ENCODE measurements at places on chromosomes 1 and 21.

GRCh38 chr1:209062863-209063262 lies 520.7 kb upstream of the CAMK1G start:
- DNase-seq = no peak

GRCh38 chr1:43292216-43292615 lies 6.8 kb upstream of the C1orf210 start:
- DNase-seq = no peak

DNA sequence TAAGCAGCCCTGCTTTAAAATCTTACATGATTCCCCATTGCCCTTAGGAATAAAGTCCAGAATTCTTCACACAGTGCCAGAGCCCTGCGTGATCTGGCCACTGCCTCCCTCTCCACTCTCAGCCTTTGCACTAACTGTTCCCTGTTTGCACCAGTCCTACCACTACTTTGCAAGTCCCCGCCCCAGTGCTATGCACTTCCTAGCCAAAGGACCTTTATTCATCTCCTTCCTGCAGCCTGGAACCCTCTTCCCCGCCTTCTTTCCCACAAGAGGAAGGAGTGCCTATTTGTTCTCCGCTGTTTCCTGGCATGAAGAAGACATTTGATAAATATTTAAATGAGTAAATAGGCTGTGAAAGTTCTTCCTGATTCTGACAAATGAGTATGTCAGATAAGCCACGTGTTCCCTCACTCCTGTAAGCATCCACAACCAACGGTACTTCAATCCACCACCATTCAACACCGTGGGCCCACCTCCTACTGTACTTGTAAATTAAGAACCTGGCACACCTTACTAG lies 23.9 kb downstream of the CAPN8 start:
- no peak for DNase-seq

DNA sequence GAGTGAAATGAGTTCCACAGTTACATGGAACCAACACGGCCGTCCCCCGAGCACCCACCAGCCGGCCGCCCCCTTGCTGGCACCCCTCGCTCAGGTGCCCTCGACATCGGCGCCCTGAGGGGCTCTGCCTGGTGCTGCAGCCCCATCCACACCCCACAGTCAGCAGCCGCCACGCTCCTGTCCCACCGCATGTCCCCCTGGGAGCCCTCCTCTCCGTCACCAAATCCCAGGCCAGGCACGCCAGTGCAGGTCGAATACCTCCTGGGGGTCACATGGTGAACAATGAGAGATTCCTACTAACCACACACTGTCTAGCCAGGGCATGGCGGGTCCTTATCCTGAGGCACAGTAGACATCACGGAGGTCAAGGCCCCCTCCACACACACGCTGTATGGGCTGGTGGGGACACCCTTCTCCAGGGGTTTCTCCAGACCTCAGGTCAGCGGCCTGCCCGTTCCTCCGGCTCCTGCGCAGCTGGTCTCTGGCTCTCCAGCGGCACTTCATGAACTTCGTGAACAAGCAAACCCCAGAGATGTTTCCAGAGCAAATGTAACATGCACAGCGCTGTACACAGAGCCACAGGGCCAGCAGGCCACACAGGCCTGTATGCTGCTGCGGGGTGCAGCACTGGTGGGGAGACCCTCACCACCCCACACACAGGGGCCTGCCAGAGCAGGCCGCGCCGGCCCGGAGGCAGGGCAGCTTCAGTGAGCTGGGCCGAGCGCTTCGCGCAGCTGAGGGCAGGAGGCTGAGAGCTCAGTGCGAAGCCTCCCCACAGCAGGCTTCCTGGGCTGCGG lies 21.8 kb downstream of the POFUT2 start:
- no peak for DNase-seq

- DNase-seq = no peak
Measured at GRCh38 chr1:187275985-187276575, 447.3 kb downstream of the PLA2G4A start.

DNA sequence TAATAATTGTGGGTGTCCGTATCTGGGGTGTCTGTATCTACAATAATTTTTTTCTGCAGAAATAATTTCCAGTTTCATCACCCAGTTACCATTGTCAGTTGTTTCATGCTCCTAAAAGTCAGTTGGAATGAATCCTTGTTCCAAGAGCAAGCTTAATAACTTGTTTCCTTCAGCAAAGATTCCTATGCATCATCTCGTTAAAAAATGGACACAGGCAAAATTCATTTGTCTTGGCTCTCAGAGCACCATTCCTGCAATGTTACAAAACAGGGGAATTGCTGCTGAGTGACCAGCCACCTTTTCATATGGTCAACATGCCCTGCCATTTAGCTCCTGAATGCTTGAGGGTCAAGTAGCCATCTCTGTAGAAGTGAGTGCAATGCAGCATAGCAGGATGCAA lies 393.4 kb downstream of the KCNT2 start:
- DNase-seq = no peak

- peak; percentile 68 for DNase-seq
Measured at GRCh38 chr21:25956993-25957714, 213.4 kb downstream of the APP start.

- DNase-seq = no peak
Measured at GRCh38 chr1:14334336-14335176, 263.9 kb upstream of the KAZN start.

- no peak for DNase-seq
Measured at GRCh38 chr1:41245659-41246058, 3.6 kb upstream of the SCMH1 start.

- DNase-seq = no peak
Measured at GRCh38 chr1:53781654-53782053, 42.7 kb upstream of the GLIS1 start.

- DNase-seq = no peak
Measured at GRCh38 chr1:4980211-4980610, 325.8 kb downstream of the AJAP1 start.

DNA sequence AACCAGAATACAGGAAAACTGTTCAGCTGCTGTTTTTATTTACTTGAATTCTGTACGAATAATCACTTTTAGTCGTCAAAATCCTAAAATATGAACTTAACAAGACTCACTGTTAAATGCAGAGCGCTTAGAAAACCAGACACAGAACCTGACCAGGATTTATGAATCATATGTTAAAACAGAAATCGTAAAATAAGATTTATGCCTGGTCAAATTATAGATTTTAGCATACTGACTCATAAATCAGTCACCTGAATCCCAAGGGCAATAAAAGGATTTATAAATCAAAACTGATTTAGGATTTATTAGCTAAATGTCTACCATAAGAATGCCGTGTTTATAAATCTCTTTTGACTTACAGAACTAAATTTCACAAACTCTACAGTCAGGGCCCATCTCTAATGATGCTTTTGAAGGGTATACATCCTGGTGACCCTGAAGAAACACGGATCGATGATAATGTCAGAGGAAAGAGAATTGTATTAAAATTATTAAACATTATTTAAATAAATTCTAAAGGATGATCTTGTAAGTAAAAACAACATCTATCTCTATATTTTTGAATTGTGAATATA lies 28.8 kb downstream of the CYYR1 start:
- DNase-seq = no peak

- DNase-seq = no peak
Measured at GRCh38 chr1:70915258-70916033, 132.2 kb downstream of the PTGER3 start.

DNA sequence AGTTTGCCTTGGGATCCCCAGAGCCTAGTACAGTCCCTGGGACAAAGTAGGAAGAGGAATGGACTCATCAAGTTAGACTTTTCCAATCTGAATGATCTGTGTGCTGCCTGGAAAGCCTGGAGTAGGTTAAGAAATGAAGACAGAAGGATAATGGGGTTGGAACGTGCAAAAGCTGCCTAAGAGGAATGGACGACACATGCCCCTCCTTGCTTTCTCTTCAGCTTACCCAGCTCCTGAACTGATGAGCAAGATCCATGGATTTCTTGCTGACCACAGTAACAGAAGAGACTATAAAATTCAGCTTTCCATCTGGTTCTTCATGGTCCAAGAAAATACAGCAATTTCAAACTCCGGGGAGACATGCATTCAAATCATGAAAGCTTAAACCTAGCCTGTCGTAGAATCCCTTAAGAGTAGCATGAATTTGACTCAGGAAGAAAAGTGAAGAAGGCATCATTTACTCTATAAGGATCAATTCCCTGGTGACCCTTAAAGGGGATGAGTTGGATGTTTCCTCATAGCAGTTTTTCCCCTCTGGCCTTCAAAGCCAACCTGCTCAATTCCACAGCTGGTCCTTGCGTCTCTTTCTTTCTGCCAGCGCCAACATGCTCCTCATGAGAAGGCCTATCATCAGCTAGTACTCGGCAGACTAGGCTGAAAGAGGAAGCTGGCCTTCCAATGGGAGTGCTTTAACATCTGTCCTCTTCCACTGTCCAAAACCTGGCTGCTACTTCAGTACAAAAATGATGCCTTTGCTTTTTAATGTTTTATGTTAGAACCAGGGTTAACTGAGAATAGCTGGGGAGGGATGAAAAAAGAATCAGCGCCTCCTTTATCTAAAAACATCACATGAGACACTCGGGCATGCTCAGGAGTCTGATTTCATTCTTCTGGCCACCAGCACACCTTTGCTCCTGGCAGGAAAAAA lies 5.7 kb upstream of the PEF1 start:
- DNase-seq = no peak

GRCh38 chr1:212106286-212106792 lies 70.8 kb downstream of the DTL start:
- DNase-seq = no peak

- DNase-seq = no peak
Measured at GRCh38 chr1:115842948-115843347, 2.0 kb upstream of the NHLH2 start.

- DNase-seq = no peak
Measured at GRCh38 chr1:30290581-30290980, 432.8 kb downstream of the MATN1 start.

DNA sequence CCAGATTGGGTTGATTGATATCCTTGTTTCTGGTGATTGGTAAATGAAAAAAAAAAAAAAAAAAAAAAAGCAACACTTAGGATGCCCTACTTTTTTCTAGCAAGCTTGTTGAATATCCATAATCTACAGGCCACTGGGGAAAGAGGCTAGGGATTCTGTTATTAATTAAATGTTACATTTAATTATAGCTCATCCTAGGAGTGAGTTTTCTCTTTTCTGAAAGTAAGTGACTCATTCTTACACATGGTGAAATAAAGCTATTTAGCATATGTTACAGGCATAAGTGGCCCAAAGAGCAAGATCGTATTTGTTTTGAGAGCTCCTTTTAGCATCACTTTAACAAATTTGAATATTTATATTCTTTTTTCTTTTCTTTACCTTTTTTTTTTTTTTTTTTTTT lies 94.5 kb downstream of the FNBP1L start:
- no peak for DNase-seq

GRCh38 chr1:226676381-226676780 lies 62.7 kb downstream of the ITPKB start:
- no peak for DNase-seq

DNA sequence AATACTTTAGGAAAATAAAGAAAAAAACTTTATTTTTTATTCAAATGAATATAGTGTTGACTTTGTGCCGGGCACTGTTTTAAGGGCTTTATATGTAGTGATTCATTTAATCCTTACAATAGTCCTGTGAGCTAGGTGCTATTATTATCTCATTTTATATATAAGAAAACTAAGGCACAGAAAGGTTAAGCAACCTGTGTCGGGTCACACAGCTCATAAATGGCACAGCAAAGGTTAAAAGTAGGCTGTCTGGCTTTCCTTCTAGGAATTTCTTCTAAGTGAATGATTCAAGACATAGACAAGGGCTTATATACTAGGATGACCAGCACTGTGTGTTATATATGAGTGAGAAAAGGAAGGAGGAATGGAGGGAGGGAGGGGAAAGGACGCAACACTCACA lies 35.4 kb downstream of the SEC16B start:
- no peak for DNase-seq

DNA sequence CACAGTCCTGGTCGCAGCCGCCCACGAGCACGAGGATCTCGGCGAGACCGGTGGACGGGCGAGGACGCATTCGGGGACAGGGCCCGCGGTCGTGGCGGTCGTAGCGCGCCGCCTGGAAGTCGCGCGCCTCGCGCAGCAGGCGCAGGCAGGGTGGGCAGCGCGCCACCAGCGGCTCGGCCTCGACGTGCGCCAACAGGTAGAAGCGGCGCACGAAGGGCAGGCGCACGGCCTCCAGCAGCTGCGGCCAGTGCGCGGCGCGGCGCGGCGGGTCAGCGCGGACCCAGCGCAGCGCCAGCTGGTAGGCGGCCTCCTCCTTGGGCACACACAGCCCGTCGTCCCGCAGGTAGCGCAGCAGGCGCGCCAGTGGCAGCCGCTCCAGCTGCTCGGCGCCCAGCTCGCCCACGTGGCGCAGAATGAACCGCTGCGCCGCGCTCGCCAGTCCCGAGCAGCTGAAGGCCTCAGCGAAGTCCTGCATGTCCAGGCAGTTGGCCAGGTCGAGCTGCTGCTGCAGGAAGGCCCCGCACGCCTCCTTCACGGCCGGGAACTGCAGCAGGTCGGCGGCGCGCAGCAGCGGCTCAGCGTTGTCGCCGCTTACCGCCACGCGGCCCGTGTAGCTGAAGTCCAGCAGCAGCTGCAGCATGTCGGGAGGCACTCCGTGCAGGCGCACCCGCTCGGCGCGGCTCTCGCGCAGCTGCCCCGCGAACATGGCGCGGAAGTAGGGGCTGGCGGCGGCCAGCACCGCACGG lies 573 bp downstream of the KLHL21 start:
- DNase-seq = peak; percentile 24

GRCh38 chr1:58572690-58573089 lies 4.4 kb downstream of the TACSTD2 start:
- no peak for DNase-seq

DNA sequence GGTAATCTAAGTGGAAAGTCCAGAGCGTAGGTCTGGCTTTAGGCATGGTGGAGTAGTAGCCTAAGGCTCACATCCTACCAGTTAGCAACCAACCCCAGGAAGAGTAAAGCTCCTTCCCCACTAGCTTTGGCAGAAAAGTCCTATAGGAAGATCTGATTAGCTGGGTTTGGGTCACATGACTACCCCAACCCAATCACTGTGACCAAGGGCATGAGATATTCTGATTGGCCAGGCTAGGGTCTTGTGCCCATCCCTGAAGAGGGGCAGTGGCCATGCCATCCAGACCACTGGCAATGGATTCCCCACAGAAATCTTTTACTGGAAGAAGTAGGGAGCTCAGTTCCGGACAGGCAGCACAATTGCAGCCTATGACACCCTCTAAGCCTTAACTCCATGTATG lies 58.6 kb upstream of the CD34 start:
- no peak for DNase-seq

GRCh38 chr1:169312084-169312954 lies 55.3 kb downstream of the NME7 start:
- DNase-seq = no peak
